Muscle of arm (tissue), 14 donors: ENCODE measurements at places on chromosomes 6 and 20.

DNA sequence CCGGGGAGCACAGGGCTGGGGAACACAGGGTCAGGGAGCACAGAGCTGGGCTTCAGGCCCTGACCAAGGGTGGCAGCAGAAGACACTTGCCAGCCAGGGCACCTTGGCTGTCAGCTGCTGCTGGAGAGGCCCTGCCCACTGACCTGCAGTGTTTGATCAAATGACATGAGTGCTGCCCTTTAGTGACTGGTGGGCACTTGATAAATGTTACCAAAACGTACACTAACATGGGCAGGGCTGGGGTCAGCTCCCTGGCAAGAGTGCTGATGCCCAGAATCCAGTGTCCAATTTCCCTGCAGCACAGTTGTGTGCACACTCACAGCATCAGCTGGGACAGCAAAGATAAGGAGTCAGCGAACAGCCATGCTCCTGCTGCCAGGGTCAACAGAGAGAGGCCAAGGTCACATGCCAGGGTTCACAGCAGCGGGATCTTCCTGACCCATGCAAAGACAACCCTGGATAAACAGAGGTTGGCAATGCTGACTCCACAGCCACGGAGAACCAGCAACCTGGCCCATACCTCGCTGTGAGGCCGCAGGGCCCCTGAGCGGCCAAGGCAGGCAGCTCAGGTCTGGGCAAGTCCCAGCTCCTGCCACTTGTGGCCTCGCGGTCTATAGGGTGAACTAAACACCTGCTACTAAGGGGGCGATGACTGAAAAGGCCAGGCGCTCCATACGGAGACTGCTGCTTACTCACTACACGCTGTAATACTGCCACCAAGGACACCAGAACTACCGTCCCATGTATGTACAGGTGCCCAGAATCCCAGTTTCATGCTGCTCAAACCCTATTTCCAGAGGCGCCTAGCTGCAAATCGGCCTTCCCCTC lies 46.3 kb downstream of the NINL start:
- no peak for DNase-seq

GRCh38 chr6:20447581-20448132 lies 46.0 kb downstream of the E2F3 start:
- DNase-seq = no peak

GRCh38 chr20:63854069-63854765 lies 7.1 kb upstream of the ABHD16B start:
- DNase-seq = no peak

GRCh38 chr6:162970246-162970645 lies 242.5 kb downstream of the PACRG start:
- DNase-seq = no peak

DNA sequence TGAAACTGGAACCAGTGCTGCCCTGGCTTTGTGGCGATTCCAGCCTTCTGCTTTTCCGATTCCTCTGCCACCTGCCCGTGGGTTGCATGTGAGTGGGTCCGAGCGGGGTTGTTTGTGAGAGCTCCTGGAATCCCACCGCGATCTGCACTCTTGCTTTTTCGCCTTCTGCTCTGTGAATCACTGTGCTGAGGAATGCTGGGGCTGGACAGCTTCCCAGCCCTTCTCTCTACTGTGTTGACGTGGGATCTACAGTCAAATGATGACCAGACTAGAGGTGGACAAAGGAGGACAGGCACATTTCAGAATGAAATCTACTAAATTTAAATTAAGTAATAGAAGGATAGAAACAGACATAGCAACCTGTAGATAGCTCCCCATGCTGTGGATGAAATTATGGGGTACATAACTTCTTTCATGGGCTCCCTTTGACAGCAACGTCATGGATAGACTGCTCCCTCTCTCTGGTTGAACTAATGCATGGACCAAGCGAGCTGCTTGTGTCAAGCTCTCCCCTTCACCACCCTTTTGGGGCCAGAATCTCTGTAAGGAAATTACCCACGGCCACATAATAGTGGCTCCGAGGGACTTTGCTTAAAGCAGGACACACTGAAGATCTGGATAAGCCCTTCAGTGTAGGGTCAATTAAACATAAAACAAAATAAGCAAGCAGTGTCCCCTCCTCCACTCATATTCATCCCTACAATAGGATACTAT lies 2.0 kb downstream of the FNDC1 start:
- DNase-seq = peak; percentile 90

GRCh38 chr6:63923139-63923739 lies 287.6 kb downstream of the PHF3 start:
- peak; percentile 25 for DNase-seq

- DNase-seq = no peak
Observed at GRCh38 chr6:139243536-139243935, 48.3 kb downstream of the TXLNB start.

- no peak for DNase-seq
Observed at GRCh38 chr6:147716434-147716833, 207.9 kb downstream of the SAMD5 start.
